ENCODE measurements at places on chromosomes 2 and 18.

GRCh38 chr2:101710471-101711318, 13.2 kb downstream of the MAP4K4 start:
- no peak for DNase-seq

DNA sequence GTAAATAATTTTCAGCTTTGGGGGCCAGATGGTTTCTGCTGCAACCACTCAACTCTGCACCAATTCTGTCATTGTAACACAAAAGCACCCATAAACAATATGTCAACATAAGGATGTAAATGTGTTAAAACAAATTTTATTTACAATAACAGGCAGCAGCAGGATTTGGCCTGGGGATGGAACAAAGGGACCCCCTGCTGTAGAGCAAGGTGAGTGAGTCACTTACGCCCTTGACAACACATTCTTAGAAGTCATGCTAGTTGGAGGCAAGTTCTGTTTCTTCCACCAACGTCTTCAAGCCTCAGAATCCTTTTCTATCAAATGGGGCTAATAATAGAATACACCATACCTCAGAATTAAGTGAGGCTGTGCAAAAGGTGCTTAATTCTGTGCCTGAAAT, 610.2 kb upstream of the SYT4 start:
- DNase-seq, result no peak

- DNase-seq, result no peak
These were observed 143.3 kb downstream of the IRS1 start for GRCh38 chr2:226656367-226656766.

DNA sequence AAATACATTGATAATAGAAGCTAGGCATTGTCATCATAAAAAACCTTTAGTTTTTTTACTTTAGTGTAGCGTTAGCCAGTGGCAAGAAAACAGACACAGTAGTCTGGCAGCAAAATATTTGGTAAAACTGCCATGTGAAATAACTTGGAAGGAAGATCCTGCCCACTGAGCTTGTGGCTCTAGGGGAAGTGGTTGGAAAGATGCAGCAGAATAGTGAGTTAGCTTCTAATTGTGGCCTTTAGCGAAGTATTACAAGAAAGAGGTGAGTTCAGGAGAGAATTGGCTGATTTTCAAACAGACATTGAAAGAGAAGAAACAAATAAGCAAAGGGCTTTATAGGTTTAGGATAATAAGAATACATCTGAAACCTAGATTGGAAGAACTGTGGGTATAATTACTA, 1887.8 kb upstream of the CELF4 start:
- no peak for DNase-seq

- no peak for DNase-seq
These were observed 128.9 kb upstream of the HS6ST1 start for GRCh38 chr2:128447538-128447995.

GRCh38 chr2:57941816-57942215, 104.8 kb upstream of the VRK2 start:
- DNase-seq, result no peak

DNA sequence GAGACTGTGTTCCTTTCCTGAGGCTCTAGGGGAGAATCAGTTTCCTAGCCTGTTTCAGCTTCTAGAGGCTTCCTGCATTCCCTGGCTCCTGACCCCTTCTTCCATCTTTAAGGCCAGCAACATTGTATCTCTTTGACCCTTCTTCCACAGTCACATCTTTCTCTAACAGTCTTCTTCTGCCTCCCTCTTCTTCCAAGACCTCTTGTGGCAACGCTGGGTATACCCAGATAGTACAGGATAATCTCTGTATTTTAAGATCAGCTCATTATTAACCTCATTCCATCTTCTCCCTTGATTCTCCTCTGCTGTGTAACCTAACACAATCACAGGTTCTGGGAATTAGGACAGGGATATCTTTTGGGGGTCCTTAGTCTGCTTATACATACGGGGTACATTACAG, 8.9 kb upstream of the MYL12A start:
- no peak for DNase-seq

DNA sequence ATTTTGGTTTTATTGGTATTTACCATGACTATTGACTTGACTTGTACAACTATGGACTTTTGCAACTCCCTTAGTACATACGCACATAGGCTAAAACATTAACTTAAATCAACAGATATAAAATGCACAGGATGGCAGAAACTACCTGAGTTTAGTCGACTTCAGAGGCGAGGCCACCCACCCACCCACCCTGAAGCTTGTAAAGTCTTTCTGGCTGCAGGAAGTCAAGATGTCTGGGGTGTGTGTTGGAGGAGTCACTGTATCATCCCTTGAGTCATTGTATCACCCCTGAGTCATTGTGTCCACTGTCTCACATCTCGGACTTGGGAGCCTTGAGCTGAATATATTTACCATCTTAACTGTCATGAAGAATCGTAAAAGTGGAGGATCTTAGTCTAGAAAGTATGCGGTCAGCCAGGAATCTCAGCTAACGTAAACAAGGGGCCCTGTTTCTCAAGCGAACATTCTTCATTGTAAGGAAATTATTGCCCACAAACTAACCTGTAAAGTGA, 140.0 kb upstream of the ST6GAL2 start:
- DNase-seq, result no peak

GRCh38 chr2:68980956-68981355, 6.5 kb downstream of the GKN1 start:
- no peak for DNase-seq

DNA sequence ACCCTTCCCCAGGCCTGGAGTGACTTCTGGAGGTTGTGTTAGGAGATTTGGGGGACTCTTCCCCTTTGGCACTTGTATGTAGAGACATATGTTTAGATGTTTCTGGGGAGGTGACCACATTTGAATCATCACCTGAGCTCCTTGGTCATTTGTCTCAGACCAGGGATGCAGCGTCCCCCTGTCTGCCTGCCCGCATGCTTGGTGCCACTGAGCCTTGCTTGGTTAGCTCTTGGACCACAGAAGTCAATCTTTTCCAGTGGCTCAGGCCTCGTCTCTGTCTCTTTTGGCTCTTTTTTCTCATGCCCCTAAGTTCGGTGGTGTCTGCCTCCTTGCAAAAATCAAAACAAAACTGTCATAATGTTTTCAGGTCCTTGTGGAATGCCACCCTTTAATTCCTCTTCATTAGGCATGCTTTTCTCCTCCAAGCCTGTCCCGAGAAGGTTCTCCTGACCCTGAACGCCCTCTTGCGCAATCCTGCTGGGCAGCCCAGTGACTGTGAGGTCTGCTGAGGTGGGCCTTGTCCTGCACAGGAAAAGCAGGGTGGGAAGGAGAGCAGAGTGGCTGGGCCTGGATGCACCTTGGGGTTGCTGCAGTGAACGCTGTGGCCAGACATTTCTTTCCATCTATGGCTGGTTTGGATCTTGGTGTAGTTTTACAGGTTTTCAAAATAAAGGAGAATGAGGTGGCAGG, 24.9 kb downstream of the GLI2 start:
- DNase-seq, result no peak

DNA sequence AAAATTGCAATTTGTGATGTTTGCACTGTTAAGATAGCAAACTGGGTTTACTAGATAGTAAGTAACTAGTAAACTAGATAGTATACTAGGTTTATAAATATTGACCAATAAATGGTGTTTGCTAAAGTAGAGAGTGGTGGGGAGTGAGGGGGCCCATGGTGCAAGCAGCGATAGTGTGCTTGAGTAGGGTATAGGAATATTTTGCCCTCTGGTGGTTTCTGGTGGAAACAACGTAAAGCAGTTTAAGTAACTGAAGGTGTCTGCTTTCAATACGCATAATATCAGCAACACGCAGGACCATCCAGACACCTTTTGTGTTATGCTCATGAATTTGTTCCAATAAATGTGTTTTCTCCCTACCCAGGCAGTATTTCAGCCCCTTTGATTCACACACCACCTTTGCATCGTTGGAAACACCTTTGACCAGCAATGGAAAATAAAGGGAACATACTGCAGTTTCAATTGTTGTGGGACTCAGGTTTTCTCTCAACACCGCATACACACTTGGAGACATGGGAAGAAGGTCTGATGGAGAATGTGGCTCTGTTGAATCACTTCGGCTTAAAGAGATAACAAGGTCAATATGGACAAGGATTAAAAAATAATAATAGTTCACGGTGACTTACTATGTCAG, 16.7 kb upstream of the STAT1 start:
- no peak for DNase-seq

- no peak for DNase-seq
These were observed 748 bp upstream of the ZNF804A start for GRCh38 chr2:184597571-184597991.

DNA sequence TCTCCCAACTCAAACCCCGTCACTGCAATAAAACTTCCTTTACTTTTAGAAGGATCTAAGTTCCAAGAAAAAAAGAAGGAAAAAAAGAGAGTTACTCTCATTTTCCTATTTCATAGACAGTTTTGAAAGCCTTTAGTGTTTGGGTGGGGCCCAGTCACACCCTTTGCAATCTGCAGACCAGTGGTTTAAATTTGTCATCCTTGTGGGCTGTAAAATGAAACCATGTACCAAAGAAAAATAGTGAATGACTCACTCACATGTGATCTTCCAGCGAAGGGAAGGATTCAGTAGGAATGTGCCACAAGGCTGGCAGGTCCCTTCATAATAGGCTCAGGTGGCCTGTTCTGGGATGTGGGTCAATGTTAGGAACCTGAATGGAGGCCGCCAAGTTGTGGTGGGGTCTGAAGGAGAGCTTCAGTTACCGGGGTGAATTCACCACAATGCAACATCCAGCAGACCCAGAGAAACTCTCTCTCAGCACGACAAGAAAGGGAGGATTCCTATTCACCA, 28.3 kb downstream of the ANXA4 start:
- DNase-seq, result no peak

DNA sequence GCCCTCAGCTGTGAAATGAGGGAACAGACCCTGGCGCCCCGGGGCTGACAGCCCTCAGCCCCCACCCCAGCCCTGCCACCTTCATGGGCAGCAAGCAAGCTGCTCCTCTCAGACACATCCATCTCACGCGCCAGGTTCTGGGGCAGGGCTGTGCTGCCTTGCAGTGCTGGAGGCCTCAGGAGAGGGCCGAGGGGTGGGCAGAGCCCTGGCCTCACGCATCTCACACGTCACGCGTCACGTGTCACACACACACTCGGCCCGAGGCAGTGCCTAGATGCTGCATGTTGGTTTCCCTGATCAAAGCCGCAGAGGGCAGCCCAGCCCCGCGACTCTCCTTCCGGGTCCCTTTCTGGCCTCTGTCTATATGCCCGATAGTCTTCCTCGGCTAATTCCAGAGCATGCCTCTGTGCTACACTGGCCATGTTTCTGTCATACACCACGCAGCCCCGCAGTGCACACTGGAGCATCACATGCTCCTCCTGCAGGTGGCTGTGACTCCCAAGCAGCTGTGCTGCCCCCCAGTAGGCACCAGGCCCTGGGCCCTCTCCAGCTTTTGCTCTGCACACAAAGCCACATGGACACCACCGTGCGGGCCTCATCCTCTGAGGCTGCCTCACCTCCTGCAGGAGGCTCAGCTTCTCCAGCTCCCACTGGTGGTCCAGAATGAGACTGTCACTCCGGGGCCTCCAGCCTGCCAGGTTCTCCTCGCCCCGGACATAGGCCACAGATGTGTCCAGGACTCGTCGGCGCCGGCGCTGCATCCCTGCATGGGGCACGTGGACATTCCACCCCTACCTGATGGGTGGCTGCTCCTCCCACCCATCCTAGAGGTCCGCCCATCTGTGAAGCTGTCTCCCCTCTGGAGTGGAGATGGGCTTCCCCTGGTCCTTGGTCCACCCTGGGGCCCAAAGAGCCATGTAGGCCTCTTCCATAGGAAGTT, 31.4 kb downstream of the AQP12A start:
- no peak for DNase-seq

GRCh38 chr2:88659538-88659915, 31.9 kb upstream of the RPIA start:
- DNase-seq, result no peak

- no peak for DNase-seq
These were observed 88.4 kb upstream of the CAVIN2 start for GRCh38 chr2:191935247-191935646.

- DNase-seq, result no peak
These were observed 96.6 kb upstream of the TWSG1 start for GRCh38 chr18:9237981-9238380.

Measured in stimulated activated CD8-positive, alpha-beta memory T cell treated with anti-CD3 and anti-CD28 coated beads, Interleukin-4, amount 100 ng/mL, for 4 hours (primary cell).